ENCODE measurements at places on chromosomes 3 and 15.

GRCh38 chr3:159724627-159725026, 264.0 kb upstream of the IL12A start:
- DNase-seq = no peak

- no peak for DNase-seq
Observed at GRCh38 chr3:130699765-130700164, 46.9 kb downstream of the PIK3R4 start.

DNA sequence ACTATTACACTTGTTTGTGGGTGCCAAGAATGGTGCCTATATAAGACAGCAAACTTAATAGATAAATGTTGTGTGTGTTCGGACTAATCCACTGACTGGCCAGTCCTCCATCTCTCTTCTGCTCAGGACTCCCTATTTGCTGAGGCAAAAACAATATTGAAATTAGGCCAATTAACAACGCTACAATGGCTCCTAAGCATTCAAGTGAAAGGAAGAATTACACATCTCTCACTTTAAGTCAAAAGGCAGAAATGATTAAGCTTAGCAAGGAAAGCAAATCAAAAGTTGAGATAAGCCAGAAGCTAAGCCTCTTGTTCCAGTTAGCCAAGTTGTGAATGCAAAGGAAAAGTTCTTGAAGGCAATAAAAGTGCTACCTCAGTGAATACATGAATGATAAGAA, 126.9 kb downstream of the CCNL1 start:
- DNase-seq = no peak

GRCh38 chr3:197329382-197329781, 31.0 kb upstream of the DLG1 start:
- DNase-seq = no peak

DNA sequence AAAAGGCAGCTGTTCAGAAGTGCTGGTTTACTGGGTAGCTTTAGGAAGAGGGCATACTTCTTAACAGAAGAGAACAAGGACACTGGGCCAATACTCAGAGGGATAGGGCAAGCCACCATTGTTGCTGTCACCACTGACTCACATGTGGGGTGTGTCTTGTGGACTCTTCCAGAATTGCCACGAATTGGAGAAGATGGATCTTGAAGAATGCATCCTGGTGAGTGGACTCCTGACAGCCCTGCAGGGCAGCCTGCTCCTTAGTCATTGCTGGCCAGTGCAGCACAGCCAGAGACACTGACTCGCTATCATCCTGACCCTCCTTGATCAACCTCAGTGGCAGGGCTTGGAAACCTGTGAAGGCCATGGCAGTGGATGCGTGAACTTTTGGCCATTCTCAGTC, 62.3 kb downstream of the UBP1 start:
- no peak for DNase-seq

GRCh38 chr3:108222853-108223565, 785 bp upstream of the IFT57 start:
- no peak for DNase-seq

- no peak for DNase-seq
Observed at GRCh38 chr15:32705446-32705845, 12.4 kb upstream of the GREM1 start.

DNA sequence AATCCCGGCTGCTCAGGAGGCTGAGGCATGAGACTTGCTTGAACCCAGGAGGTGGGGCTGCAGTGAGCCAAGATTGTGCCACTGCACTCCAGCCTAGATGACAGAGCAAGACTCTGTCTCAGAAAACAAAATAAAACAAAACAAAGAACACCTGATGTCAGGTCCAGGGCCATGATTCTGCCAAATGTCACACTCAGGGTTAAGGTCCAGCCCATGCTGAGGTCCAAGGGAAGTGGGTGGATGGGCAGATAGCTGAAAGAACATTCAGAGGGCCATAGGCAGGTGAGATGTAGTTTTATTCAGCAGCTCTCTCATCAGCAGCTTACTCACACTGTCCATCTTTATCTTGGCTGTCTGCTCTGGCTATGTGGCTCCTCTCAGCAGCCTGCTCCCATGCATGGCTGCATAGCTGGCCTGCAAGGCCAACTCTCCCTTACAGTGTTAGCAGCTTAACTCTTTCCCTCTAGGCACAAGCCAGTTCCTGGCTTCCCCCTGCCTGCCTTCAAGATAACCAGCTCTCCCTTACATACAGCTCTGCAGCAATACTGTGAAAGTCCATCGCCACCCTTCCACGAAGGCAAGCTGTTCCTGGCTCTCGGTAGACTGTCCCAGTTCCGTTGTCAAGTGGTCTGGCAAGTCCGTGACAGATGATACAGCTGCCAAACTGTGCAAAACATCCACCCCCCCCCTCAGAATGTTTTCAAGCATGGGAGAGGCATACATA, 62.4 kb upstream of the SIAH2 start:
- no peak for DNase-seq

DNA sequence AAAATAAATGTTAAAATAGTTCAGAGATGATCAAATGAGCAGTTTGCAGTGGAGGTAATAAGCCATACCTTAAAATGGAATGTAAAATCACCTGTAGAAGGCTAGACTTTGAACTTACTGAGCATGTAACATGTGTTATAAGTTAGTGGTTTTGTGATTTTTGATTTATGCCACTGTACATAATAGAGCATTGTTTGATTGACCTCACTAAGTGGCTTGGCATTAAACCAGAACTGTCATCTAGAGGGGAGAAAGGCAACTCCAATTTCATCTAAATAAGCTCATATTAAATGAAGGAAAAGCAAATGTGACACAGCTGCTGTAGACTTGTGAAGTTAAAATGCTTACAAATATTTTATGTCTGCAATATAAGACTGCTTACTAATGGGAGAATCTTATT, 387.9 kb downstream of the ZIC1 start:
- no peak for DNase-seq

DNA sequence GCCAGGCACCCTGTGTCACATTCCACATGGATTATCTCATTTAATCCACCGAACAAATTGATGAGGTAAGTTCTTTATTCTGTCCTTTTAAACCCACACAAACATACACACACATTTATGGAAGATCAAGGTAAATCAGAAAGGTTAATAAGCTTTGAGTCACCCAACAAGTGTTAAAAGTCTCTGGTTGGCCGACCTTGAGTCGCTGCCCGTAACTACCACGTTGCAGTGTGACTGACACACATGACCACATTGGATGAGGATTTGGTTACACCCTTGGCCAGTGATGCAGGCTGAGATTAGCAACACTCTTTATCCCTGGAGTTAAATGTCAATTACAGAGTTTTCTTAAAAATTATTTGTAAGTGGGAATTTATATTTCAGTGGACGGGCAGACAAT, 19.2 kb downstream of the FOXP1 start:
- no peak for DNase-seq

DNA sequence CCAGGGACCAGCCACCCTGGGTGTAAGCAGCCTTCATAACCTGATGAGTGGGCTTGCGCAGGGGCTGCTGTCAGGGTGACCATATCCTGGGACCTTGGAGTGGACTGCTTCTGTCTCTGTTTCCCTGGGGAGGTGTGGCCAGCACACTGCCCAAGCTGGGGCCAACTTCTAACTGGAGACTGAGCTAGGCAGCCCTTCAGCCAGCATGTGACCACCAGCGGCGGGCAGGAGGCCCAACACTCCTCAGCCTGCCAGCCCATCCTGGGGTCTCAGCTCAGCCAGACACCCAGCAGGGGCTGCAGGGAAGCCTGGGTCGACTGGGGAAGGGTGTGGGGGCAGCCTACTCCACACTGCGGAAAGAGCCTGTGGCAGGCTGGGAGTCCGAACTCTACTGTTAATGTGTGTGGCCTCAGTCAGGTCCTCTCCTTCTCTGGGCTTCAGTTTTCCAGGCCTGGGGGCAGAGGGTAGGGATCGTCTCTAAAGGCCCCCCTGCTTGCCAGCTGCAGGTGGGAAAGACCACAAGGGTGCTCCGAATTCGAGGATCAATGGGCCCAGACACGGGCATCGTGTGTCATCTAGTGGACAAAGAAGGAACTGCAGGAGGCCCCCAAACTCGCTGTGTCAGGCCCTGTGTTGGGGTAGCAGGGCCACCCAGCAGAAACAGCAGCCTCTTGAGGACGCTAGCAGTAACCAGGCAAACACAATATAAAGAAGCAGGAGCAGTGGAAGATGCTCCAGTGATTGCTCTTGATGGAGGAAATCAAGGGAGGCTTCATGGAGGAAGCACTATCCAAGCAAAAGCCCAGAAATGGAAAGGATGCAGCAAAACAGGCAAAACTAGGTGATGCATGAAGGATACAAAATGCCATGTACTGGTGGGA, 2.0 kb upstream of the SEMA3G start:
- peak; percentile 82 for DNase-seq

GRCh38 chr3:104628185-104628789, 738.4 kb upstream of the ALCAM start:
- no peak for DNase-seq

- no peak for DNase-seq
Observed at GRCh38 chr15:66909381-66909890, 156.0 kb upstream of the SMAD3 start.

DNA sequence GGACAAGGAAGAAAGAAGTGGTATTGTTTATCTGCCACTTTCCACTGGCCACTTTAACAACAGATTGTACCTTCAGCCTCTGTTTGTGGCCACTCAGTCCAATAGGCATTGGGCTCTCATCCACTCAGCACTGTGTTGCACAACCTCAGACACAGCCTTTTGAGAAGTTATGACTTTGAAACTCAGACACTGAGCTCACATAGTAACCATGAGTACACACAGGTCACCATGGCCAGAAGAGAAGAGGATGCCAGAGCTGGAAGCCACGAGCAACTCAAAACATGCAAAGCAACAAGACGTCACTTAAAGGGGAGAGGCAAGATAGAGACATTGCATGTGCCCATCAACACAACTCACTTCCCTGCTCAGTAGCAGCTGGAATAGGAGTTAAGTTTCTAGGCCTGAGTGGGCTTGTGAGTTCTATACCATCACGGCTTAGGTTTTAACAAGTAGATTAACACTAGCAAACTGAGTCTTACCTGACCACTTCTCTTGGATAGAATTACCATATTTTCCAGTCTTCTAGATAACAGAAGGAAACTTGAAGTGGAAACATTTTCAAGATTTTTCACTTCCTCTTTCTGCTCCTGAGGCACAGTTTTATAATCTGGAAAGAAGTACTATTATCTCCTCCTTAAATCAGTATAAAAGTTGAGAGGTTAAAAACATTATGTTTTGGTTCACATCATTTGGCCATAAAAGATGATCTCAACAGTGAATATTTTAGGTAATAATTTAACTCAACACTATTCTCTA, 103.5 kb downstream of the IMPG2 start:
- no peak for DNase-seq

GRCh38 chr3:4270720-4271119, 32.4 kb upstream of the SETMAR start:
- no peak for DNase-seq

DNA sequence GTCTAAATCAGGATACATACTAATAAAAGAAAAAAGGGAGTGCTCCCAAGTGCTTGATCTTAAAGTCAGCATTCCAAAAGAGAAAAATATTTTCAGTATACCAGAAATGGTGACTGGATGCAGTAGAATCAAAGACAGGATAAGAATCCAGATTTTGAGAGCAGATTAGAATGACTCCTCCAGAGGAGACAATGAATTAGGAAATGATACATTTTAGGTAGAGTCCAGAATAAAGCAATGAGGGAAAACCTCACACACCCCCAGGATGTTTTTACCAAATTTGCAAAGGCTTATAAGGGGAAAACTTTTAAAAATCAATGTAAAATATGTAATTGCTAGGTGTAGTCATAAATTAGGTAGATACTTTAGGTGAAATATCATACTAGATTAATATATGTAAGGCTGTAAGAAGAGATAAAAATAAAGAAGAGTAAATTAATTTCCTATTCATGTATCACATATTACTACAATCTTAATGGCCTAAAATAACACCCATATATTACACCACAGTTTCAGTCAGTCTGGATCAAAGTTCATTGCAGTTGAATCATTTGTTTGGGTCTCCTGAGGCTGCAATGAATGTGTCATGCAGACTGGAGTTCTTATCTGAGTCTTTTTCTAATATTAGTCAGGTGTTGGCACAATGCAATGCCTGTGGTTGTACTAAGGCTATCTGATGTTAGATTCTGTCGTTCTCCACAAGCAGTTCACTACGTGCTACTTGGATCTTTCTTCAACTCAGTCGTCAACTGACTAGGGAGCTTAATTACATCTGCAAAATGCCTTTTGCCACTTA, 547.8 kb upstream of the EPHA6 start:
- no peak for DNase-seq

GRCh38 chr3:53583161-53583690, 88.8 kb downstream of the CACNA1D start:
- DNase-seq = no peak

GRCh38 chr3:78741066-78741645, 1026.6 kb downstream of the ROBO1 start:
- no peak for DNase-seq

GRCh38 chr3:119292666-119293065, 1.5 kb upstream of the ARHGAP31 start:
- peak; percentile 44 for DNase-seq

- DNase-seq = no peak
Observed at GRCh38 chr15:66830358-66830757, 128.3 kb downstream of the SMAD6 start.

- no peak for DNase-seq
Observed at GRCh38 chr15:98876451-98877369, 130.9 kb downstream of the PGPEP1L start.

GRCh38 chr15:67685008-67685599, 140.2 kb upstream of the SKOR1 start:
- DNase-seq = no peak

- no peak for DNase-seq
Observed at GRCh38 chr3:43198301-43198700, 88.0 kb upstream of the SNRK start.

DNA sequence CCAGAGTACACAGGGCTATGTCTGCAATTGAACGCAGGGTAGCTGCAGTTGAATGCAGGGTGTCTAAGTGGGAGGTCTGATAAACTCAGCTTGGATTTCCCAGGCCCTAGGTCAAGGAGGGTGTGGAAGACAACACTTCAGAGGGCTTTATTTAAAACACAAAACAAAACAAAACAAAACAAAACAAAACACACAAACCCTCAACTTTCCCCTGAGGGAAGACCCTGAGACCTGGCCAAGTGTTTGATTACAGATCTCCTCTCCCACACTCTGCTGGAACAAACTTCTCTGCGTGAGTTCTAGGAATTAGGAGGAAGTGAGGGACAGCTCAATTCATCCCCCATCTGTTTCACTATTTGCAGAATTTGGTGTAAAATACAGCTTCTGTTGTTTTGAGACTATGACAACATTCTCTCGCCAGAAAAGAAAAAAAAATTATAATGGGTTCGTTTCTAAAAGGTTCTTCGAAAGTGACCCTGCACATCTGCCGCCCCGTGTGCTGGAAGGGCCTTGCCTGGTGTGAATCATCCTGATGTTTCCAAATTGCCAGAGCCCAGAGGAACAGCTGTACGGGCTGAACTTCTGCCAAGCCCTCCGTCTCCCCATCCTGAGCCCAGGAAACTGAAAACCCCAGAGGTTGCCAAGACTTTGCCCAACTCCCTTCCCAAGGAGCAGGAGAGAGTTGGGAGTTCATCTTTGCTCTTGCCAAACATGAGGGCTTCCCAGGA, 73.3 kb upstream of the RAD18 start:
- no peak for DNase-seq

GRCh38 chr15:101349047-101349951, 54.3 kb upstream of the SNRPA1 start:
- no peak for DNase-seq

All from activated T-cell treated with anti-CD3 and anti-CD28 coated beads, Interleukin-2, amount 50 U/mL, for 24 hours (primary cell).